Right ventricle myocardium superior (tissue), 1 donor: ENCODE measurements at places on chromosomes 6 and 20. TPM values are rescaled to one million over a fixed set of nuclear protein-coding genes. Genes with fewer than 3 reads are reported as not detected.

C6orf163 gene
- total RNA-seq, result 1.6 TPM

ARFGEF3 gene
- total RNA-seq, result 0.86 TPM

TEAD3 gene
- 25.4 TPM for total RNA-seq

DNA sequence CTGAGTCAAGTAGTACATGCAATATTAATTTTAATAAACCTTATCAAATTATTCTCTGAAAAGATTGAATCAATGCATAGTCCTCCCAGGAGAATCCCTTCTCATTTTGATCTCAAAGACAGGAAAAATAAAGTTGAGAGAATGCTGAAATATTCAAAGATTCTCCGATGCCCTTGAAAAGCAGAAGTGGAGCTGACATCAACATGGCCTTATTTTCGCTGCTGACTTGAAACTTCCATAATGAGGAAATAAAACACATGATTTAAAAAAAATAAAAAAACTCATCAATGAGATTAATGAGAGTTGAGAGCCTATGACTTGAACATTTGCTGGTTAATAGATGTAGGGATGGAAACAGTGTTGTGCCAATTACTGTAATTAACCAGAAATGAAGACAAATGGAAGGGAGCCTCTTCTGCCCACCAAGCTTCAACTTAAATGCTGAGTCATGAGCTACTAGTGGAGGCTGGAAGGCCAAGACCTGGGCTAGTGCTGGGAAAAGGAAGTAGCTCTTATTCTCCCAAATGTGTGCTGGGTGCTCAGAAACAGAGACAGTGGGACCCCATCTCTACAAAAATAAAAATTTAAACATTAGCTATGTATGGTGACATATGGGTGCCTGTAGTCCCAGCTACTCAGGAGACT lies 139.9 kb downstream of the BFSP1 start:
- no peak for DNase-seq

DNA sequence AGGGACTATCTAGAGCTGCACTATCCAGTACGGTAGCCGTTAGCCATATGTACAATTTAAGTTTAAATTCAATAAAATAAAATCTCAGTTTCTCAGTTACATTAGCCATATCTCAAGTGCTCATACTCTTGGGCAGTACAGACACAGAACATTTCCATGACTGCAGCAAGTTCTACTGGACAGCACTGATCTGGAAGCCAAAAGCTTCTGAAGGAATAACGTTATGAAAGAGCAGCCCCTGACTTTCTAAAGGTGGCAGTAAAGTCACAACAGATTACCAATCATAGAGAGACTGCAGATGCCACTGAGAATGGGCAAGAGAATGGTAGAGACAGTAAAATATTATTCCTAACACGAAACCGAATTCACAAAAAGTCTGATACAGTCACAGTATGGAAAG lies 36.8 kb downstream of the NDRG3 start:
- DNase-seq, result no peak

- DNase-seq, result no peak
Measured at GRCh38 chr6:20439558-20439957, 37.9 kb downstream of the E2F3 start.

DNA sequence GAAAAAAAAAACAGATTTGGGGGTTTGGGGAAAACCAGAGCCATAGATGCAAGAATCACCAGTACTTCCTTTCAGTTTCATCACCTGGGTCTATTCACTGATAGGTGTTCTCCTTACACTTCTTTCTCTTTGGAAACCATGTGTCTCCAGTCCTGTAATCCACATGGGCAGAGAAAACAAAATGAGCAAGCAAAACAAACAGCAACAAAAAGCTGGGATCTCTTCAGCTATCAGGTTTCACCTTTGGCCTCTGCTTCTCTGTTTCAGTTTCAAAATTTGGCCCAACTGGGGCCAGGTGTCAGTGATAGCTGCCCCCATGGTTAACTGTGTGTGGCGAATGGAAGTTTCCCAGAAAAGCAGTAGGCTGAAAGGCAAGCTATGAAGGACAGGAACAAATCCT lies 220.0 kb upstream of the THBS2 start:
- no peak for DNase-seq

DNA sequence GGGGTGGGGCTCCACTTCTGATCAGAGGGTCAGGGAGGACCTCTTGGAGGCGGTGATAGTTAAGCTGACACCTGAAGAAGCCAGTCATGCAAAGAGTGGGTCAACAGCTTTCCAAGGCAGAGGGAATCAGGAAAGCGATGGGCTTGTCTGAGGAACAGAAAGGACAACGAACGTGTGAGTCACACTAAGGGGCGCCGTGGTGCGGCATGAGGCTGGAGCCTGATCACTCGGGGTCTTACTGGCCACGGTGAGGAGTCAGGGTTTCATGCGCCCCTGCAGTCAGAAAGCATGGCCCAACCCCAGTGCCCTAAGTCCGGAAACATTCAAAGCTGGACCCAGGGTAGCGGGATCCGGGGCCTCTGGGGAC lies 50.6 kb upstream of the SLC32A1 start:
- no peak for DNase-seq
